ENCODE measurements at places on chromosomes 2 and 18. TPM values are rescaled to one million over a fixed set of nuclear protein-coding genes. Genes with fewer than 3 reads are reported as not detected.

ARHGEF4 gene
- total RNA-seq, result 0.47 TPM

MDH1B gene
- 0.40 TPM for total RNA-seq

DNA sequence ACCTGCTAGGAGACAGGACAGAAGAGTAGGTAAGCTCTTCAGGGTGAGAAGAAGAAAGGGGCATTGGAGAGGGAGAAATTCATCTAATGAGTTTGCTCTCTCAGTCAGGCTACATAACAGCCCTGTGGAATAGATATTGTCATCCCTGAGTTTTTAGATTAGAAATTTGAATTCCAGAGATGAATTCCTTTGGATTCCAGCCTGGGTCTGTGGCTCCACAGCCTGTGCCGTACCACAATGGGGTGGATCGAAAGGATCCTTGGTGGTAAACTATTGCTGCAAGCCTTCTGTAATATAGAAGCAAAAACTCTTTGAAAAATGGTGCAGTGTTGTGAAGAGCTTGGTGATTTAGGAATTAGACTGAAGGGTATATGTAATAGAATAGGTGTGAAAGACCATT is 21.0 kb downstream of the MYO1B start:
- no peaks in the 10 kb centered on the region for H3K27me3 ChIP-seq
- no peak overlapping the region for H3K27ac ChIP-seq
- no peaks in the 10 kb centered on the region for H3K36me3 ChIP-seq
- H3K4me3 ChIP-seq, result no peak overlapping the region
- DNase-seq, result no peak

DNA sequence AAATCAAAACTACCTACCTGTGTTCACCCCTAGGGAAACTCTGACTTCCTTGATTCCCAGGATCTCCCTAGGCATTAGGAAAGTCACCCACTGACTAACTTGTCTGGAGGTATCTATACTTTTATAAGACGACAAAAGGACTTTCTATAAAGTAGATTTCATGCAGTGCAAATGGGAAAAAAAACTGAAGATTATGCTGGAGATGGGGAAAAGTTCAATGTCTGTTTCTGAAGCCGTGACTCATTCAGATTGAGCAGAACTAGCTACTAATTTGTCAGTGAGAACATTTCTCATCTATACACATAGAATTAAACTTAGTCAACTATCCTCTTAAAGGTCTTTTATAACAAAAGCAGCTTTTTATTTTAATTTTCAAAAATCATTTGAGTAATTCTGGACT is 6.0 kb downstream of the SEPTIN10 start:
- peaks cover 46% of the 10 kb centered on the region for H3K27me3 ChIP-seq
- no peak overlapping the region for H3K27ac ChIP-seq
- no peak overlapping the region for H3K4me3 ChIP-seq
- peaks cover 7% of the 10 kb centered on the region for H3K4me1 ChIP-seq
- DNase-seq, result no peak
- H3K36me3 ChIP-seq, result no peaks in the 10 kb centered on the region

DNA sequence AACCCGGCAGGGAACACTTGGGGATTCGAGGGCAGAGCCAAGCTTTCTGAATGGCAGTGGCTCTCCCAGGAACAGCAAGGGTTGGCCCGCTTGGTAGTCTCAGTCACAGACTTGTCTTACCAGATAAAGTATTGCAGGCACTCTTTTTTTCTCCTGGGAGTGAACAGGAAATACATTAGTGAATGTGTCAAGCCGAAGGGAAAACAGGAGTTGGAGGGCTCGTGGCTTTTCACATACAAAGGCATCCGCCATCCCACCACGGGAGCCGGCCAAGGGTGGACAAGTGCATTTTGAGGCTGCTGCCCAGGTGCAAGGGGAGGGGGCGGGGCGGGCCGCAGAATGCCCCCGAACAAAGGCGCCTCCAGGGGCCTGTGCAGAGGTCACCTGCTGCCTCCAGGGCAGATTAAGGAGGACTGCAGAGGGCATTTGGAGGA is 163.3 kb upstream of the SIX3 start:
- no peak for DNase-seq
- no peaks in the 10 kb centered on the region for H3K27me3 ChIP-seq
- H3K4me3 ChIP-seq, result no peak overlapping the region
- H3K27ac ChIP-seq, result no peak overlapping the region
- H3K36me3 ChIP-seq, result no peaks in the 10 kb centered on the region

GRCh38 chr2:11416186-11416585 is 49.8 kb downstream of the E2F6 start:
- no peak for DNase-seq
- no peaks in the 10 kb centered on the region for H3K27me3 ChIP-seq
- no peaks in the 10 kb centered on the region for H3K4me1 ChIP-seq
- H3K27ac ChIP-seq, result no peak overlapping the region
- H3K36me3 ChIP-seq, result no peaks in the 10 kb centered on the region

DNA sequence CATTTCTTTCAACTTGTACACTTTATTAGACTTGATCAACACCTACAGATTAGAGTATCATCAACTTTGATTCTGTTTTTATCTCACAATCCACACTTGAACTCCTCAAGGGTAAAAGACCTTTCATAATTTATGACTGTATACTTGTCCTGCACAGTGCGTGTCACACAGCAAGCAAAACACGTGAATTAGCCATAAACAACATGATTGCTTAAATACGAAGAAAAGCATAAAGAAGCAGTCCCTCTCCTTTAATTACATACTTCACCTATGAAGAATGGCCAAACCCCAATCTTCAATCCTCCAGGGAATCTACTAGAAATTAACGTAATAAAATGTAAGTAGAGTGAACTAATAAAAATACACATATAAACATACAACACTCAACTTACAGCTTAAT is 13.6 kb downstream of the TMX3 start:
- H3K27ac ChIP-seq, result no peak overlapping the region
- no peaks in the 10 kb centered on the region for H3K27me3 ChIP-seq
- H3K4me3 ChIP-seq, result no peak overlapping the region
- peaks cover 40% of the 10 kb centered on the region for H3K36me3 ChIP-seq
- peaks cover 24% of the 10 kb centered on the region for H3K4me1 ChIP-seq

Measured in activated CD4-positive, alpha-beta T cell treated with anti-CD3 and anti-CD28 coated beads, Interleukin-2, amount 10 ng/mL, durations not matched to agents 7 days and 5 days (primary cell).